Cerebellar nuclear complex (tissue), 1 donor: ENCODE measurements at places on chromosomes 2 and 18.

DNA sequence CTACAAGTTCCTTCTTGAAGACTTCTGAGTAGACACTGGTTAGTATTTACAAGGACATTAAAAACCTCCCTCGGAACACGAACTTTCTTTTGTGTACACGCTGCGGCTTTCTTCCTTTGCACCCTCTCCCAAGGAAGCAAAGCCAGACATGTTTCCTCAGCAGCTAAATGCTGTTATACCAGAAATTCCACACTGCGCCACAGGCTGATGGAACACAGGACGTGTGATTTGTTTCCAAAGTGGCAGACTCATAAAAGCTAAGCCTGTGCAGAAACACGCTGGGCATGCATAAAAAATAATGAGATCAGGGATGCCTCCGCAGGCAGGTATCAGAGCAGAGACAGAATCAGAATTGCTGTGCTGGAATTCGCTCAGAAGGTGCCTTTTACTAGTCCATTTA is 73.0 kb upstream of the RGPD5 start:
- DNase-seq = no peak

DNA sequence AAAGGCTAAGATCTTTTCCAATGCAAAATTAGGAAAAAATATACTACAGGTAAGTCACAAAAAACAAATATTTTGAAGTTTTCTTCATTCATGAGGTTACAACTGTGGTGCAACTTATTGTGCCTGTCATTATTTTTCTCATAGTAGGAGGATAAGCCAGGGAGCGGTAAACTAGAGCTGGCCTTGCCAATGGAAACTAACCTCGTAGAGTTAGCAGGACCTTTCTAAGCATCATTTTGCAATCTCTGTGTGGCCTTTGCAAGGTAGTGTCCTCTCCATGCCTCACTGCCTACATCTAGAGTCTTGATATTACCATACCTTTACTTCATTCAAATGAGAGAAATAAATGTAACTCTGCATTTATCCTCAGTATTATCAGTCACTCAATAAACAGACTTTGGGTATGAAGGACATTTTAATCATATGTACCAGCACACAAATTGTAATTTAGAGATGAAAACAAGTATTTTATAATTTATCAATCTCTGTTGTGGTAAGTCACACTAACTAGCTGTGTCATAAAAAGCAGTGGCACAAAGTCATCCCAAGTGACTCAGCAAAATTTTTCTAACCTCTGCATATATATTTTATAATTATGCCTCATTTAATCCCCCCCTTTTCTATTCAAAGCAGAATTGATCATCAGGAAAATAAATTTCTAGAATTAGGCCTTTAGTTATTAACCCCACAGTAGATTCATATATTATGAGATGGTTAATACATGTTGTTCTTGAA is 47.0 kb downstream of the LANCL1 start:
- no peak for DNase-seq

DNA sequence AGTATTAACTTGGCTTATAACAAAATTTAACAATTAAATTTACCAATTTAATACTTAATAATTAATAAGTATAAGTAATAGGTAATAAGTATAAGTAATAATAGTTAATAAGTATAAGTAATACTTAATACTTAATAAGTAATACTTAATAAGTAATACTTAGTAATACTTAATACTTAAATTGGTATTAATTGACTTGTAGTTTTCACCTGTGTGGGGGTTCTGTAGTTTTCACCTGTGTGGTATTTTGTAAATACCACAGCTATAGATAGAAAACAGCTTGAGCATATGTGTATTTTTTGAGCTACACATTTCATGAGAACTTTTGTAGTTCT is 55.4 kb downstream of the MAPRE2 start:
- no peak for DNase-seq

- DNase-seq = no peak
Observed at GRCh38 chr2:102317715-102318114, 6.4 kb downstream of the IL1RL1 start.

DNA sequence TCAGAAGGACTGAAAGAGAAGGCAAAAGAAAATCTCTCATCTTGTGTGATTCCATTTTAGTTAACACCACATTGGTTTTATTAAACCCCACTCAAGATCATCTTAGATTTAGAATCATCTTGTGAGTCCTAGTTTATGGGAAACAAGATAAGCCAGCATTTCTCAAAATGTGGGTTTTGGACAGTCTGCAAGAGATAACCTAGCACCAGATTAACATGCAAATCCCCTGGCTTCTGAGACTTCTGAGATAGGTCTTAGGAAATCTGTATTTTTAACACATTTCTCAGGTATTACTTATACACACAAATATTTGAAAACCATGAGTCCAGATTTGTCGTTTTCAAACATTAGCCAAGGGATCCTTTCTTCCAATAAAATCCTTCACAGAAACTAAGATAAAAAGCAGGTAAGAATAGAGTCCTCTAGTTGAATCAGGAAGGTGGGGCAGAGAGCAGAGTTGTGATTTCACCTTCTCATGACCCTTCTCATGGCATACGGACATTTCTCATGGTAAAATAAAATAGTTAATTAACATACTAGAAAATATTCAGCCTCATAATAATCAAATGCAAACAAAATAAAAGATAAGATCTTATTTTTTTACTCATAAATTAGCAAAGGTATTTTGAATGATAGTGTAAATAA is 287.2 kb upstream of the FN1 start:
- DNase-seq = no peak

GRCh38 chr2:148726228-148726627 is 81.7 kb downstream of the EPC2 start:
- DNase-seq = no peak

DNA sequence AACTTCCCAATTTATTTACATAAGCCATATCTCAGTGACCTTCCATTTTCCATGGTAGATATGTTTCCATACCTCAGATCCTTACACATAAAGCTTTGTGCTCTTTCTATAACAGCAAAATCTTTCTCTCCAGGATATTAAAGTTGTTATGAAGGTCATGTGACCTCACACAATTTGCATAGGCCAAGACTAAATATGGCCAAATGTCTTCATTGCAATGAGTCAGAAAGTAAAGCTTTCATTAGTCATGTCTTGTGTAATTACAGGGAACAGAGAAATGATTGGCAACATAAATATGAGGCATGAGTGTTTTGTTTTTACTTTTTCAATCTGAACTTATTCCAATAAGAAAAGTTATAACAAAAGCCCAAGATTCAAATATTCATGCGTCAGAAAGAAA is 243.5 kb downstream of the ASXL3 start:
- no peak for DNase-seq

- DNase-seq = no peak
Observed at GRCh38 chr18:48762836-48763718, 187.7 kb downstream of the SMAD7 start.

DNA sequence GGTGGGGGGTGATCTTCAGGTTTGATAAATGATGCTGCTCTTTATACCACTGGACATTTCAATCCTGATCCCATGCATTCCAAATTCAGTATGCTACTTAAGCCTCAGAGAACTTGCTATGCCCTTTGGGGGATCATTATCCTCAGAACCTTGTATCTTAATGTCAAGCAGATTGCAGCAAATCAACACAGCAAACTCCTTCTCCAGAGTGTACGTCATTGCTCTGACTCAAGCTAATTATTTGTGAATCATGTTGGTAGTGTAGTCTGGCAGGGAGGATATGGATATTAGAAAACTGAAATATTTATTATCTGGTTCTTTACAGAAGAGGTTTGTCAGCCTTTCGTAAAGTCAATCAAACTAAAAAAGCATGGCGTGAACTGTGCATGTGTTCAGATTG is 562.5 kb upstream of the FAM98A start:
- no peak for DNase-seq

DNA sequence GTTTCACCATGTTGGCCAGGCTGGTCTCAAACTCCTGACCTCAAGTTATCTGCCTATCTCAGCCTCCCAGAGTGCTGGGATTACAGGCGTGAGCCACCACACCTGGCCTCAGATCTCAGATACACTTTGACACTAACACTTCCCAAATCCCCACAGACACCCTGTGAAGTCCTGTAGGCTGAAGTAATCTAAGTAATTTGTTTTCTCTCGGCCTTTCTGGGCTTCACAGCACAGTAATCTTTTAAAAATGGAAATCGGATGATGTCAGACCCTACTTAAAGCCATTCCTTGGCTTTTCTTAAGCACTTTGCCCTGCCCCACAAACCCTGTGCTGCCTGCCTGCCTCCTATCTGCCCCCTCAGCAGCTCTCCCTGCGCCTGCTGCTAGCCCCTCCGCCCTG is 16.2 kb downstream of the ATIC start:
- no peak for DNase-seq

GRCh38 chr18:79955302-79956075 is 4.0 kb upstream of the SLC66A2 start:
- no peak for DNase-seq

DNA sequence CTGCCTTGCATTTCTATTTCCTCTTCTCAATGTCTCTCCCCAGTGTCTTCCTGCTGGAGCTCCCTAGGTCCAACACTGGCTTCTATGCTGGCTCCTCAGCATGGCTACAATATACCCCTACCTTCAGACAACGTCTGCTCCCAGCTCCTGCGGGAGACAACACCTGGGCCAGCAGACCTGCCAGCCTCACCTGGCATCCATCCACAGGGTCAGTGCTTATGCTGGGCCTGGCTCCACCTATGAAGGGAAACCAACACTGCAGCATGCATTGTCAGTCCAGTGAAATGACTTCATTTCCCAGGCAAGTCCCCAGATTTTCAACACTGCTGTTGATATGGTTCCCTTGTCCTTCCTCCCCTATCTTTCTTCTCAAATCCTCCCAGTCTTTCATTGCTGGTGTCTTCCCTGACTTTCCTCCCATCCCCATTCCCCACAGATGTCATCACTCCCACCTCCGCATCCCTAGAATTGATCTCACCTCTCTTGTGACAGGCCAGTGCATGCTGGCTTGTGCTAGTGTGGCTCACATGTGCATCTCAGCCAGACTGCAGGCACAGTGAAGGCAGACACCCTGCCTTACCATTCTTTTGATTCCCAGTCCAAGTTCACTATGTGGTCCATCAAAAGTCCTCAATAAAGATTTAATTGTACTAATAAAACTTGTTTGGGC is 98.0 kb downstream of the MYO5B start:
- no peak for DNase-seq

DNA sequence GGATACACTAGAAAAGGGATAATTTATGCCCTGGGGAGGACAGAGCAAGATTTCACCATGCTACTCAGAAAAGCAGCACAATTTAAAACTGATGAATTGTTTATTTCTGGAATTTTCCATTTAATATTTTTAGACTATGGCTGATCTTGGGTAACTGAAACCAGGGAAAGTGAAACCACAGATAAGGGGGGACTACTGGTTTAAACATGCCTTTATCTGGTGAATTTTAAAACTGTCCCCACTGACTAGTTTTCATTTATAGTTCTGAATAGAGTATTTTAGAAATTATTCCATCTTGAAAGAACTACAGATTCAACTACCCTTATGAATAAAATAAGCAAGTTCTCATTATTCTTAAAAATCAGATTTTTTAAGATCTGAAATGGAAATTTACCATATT is 15.0 kb downstream of the NFU1 start:
- no peak for DNase-seq

- no peak for DNase-seq
Observed at GRCh38 chr18:3704556-3705344, 254.8 kb downstream of the TGIF1 start.

GRCh38 chr2:68878071-68878711 is 7.0 kb upstream of the BMP10 start:
- DNase-seq = no peak

GRCh38 chr18:477565-477964 is 22.9 kb downstream of the COLEC12 start:
- no peak for DNase-seq

GRCh38 chr2:219230059-219230540 is 494 bp downstream of the ANKZF1 start:
- DNase-seq = no peak

DNA sequence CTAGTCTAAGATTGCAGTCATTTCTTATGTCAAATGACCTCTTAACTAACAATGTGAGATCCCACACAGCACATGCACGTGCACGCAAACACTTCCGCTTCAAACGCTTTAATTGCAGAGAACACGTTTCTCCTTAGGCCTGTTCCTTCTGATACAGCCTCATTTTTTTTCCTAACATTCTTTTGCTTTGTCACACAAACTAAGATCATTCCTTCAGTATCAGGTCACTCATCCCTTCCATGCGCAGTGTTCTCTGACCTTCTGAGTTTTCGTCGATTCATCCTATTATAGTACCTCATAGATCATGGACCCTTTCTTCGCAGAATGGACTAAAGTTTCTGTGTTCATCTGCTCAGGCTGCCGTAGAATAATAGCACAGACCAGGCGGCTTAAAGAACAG is 327.1 kb upstream of the CDH19 start:
- no peak for DNase-seq

DNA sequence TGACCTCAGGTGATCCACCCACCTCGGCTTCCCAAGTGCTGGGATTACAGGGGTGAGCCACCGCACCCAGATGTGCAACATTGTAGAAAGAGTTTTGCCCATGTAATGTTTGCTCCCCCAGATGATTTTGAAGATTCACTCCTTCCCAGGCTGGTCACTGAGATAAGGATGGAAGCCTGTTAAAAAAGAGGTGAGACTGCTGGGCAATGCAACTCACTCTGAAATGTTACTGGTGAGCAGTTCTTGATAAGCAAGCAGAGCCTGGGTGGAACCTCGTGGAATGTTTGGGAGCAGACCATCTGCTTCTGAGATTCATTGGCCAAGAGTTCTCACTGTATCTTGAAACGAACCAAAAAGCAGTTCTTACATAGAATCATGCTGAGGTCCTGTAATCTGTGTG is 19.7 kb downstream of the GRP start:
- no peak for DNase-seq

GRCh38 chr2:43055985-43056384 is 170.4 kb downstream of the ZFP36L2 start:
- no peak for DNase-seq

- DNase-seq = no peak
Observed at GRCh38 chr2:150134223-150134857, 353.1 kb downstream of the RND3 start.

- no peak for DNase-seq
Observed at GRCh38 chr18:77250501-77250925, 865 bp downstream of the GALR1 start.

GRCh38 chr2:223228871-223229270 is 176.9 kb downstream of the KCNE4 start:
- no peak for DNase-seq

- DNase-seq = no peak
Observed at GRCh38 chr18:67590571-67591141, 74.1 kb upstream of the DSEL start.

GRCh38 chr2:169743549-169743948 is 9.9 kb downstream of the KLHL23 start:
- DNase-seq = no peak

GRCh38 chr2:224937887-224938286 is 104.4 kb downstream of the DOCK10 start:
- DNase-seq = no peak

- DNase-seq = no peak
Observed at GRCh38 chr2:166000401-166000800, 46.8 kb upstream of the TTC21B start.

DNA sequence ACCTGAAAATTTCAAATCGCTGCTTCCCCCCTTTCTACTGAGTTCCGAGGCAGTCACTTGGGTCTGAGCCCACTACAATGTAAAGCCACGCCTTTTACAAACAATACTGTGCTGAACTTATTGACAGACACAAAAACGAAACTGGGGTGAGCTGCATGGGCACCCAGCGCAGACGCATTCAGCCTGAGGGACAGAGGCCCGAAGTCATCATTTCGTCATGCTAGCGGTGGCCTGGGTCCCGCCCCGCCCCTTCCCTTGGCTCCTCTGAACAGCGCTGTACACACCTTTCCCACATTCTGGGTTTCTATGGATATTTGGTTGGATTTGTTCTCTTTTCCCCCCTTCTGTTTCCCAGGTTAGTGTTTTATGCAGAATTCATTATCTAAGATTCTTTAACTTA is 71.7 kb downstream of the EIPR1 start:
- DNase-seq = no peak
